Activated T-helper 1 cell treated with Interleukin-2 at 50 U/mL for 16 hours (primary cell): ENCODE measurements at places on chromosomes 5 and 9.

- DNase-seq, result no peak
Measured at GRCh38 chr5:58670582-58670981, 87.7 kb downstream of the RAB3C start.

GRCh38 chr9:30519756-30520155 is 1864.7 kb upstream of the ACO1 start:
- DNase-seq, result no peak

GRCh38 chr5:168527756-168528295 is 1.3 kb upstream of the FBLL1 start:
- DNase-seq, result no peak

DNA sequence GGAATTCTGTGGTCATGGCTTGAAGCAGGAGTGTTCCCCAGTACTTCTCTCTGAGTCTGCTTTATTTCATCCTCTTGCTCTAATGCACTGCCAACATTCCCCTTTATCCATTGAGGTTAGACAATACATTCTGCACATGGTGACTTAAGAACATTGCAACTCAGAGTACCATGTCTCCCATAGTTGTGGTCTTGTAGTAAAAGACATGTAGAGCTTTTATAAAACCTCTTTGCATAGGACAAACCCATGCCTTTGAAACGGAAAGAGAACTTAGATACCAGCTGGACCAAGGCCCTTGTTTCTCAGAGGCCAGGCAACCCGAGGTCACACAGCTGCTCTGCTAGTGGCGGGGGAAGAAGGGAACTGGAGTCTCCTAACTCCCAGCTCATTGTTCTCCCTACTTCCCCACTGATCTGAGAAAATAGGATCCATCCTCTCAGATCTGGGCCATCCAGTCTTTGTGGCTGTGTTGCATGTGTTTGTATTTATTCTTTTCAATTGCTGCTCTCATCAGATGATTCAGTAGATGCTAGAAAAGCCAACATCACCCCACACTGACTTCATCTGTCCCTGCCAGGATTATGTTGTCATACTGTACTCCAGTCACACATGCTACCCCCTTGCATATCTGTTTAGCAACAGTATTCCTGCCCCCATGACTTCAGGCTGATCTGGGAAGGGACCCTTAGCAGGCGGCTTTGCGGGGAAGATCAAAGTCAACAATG is 236.9 kb downstream of the SAXO1 start:
- DNase-seq, result no peak

DNA sequence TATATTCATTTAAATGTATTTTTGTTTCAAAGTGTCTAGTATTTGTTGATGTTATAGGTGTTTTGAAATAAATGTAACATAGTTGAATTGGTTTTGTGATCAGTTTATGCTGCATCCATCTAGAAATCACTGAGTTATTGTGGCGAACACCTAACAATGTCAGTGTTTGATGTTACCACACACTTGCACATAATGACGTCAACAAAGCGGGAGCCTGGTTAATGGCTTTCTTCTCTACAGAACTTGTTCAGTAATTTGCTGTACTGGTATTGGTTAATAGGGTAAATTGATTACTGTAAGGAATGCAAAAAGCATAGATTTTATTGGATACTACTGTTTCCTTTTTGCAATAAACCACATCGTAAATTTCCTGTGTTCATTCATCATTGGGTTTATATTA is 133.0 kb downstream of the ATG10 start:
- DNase-seq, result no peak

- no peak for DNase-seq
Measured at GRCh38 chr9:70607926-70608325, 193.5 kb upstream of the KLF9 start.

DNA sequence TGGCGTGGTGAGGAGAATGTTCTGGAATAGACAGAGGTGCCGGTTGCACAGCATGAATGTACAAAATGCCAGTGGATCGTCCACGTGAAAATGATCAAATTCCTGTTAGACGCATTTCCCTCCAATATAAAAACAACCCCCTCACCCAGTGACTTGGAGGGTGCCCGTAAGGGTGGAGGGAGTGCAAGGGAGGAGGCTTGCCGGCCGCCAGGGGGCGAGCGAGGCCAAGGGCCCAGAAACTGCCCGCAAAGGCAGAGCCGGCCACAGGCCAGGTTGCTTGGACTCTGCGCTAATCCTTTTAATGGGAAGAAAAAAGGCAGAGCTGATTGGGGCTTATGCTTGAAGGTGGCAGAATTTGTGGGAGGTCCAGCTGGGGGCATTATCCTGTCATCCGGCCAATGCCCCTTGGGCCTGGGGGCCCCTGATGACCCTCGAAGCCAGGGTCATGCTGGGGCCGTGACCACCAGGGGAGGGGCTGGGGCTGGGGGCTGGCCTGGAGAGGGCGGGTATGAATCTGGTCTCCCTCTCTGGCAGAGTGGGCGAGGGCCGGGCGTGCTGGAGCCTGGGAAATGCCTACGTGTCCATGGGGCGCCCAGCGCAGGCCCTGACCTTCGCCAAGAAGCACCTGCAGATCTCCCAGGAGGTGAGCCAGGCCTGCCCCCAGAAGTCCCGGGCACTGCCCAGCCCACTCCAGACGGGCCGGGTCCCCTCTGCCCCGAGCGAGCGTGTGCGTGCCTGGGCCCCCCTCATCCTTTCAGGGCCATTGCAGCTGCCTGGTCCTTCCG is 12.0 kb downstream of the GPSM1 start:
- no peak for DNase-seq

DNA sequence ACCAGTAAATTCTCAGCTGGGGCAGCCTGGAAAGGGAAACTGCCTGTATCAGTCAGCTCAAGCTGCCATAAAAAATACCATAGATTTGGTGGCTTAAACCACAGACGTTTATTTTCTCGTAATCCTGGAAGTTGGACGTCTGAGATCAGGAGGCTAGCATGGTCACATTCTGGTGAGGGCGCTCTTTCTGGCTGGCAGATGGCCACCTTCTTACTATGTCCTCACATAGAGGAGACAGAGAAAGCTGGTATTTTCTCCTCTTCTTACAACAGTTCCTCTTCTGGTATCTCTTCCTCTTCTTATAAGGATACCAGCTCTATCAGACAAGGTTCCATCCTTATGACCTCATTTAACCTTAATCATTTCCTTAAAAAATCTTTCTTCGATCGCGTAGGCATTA is 50.5 kb upstream of the RFX3 start:
- no peak for DNase-seq

DNA sequence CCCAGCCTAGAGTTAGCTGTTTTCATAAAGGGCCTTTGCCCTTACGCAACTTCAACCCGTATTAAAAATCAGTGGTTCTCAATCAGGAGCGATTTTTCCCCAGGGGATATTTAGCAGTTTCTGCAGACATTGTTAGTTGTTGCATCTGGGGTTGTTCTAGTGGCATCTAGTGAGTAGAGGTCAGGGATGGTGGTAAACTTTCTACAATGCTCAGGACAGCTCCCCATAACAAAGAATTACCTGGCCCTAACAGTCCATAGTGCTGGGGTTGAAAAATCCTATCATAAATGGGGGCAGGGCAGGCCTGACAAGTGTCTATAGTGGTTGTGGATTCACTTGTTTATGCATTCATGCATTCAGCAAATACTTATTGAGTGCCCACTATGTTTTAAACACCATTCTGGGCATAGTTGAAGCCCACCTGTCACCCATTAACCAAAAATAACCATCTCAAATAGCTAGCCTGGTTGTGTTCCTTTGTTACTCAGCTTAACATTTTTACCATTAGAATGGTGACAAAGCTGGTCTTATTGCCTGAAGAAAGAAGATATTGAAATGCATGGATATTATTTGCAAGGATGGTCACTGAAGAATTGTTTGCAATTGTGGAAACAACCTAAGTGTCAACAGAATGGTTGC is 15.9 kb upstream of the FGF1 start:
- DNase-seq, result no peak

DNA sequence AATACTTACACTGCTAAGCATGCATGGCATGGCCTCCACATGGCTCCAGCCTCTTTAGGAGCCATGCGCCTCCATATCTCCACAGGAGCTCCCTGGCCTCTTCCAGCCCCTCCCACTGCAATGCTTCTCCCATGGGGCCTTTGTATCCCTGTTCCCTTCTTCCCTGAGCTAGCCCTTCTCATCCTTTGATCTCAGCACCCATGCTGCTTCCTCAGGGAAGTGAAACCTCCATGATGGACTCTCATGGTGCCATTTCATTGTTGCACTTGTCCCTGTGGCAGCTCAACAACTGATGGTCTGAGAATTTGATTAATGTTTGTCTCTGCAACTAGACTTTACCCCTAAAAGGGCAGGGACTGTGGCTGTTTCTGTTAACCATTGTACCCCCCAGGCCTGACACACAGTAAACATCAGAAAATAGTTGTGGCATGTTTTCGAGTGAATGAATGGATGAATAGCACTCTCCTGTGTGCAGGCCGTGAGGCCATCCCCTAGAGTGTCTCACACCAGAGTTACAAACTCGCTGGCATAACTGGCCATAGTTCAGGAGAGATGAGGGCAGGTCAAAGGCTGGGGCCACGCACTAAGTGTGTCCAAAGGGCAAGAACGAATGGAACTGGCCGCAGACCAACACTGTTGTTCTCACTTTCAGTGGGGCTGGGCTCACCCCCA is 6.6 kb downstream of the IDNK start:
- no peak for DNase-seq

DNA sequence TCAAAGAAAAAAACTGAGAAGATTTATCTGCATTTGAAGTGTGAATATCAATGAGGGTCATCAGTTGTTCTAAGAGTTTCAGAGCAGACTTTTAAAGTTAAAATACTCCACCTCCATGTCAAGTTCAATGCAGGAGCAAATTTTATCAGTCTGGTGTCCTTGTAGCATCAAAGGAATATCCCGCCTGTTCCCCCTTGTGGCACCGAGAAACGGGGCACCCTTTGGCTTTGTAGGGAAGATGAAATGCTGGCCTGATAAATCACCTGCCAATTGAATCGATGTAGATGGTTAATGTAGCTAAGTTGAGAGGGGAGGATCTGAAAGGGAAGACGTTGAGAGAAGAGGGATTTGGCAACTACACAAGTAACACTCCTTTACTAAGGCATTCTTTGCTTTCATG is 714.5 kb downstream of the EFNA5 start:
- no peak for DNase-seq

DNA sequence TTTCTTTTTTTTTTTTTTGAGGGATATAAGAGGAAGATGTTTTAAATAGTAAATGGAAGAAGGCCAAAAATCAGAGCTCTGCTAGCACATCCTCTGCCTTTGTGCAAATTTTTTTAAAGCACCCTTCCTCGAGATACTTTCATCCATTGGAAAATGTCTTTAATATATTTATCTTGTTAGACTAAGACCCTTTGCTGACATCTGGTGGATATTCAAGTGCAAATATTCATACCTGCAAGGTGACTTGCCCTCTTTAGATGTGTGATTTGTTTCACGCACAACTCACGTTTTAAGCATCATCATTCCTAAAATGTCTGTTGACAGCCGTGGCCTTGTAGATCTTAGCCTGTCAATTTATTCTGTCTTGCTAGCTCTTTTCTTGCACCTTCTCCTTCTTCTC is 258.5 kb downstream of the AGTPBP1 start:
- DNase-seq, result no peak

DNA sequence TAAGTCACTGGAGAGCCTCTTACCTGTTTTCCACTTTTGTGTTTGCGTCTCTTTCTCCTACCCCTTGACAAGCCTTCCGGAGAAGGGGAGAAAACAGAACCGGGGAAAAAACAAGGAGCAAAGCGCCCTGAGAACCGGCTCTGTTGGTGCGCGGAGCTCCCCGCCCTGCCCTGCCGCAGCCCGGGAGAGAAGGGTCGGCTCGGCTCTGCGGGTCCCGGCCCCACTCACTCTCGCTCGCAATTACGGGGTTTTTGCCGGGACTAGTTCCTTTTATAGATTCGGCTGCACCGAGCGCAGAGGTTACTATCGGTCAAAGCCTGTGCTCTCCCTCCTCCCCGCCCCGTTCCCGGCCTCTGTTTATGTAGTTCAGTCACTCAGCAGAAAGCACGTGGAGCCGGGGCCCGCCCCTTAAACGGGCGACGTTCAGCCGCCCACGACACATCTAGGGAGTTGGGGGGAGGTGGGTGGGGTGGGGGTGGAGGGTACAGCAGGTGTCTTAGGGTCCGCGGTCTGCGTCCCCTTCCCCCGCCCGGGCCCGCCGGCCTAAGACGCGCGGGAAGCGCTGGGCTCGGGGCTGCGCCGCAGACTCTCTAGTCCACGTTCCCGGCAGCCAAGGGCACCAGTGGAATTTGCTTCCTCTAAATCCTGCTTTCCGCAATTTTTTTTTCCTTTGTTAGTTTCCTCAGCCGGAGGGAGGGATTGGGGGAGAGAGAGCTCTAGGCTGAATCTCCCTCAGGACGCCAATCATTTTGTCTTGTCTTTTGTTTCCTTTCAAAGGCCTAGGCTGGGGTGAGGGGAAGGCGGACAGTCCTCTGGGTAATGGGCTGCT is at the start of gene ABCA1:
ABCA1 (minus strand) TSS at position 244 of the 829 bp plus-strand sequence. CDS start 24,476 bp downstream, outside the sequence.
- peak; percentile 35 for DNase-seq

DNA sequence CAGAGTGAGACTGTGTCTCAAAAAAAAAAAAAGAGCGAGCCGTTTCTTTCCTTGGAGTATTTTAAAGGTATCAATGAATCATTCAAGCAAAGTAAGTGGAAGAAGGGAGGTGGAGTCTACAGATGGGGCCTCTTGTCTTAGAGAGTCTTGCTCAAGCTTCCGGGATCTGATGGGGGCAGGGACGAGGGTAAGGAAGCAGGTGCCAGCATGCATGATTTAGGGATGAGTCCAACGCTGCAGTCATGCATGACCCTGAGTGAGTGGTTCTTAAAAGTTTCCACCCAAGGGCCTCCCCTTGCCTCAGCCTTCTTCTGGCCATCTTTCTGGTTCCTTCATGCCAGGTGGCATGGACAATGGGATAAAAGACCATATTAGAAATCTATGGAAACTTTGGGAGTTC is 79.6 kb downstream of the MYO10 start:
- no peak for DNase-seq

DNA sequence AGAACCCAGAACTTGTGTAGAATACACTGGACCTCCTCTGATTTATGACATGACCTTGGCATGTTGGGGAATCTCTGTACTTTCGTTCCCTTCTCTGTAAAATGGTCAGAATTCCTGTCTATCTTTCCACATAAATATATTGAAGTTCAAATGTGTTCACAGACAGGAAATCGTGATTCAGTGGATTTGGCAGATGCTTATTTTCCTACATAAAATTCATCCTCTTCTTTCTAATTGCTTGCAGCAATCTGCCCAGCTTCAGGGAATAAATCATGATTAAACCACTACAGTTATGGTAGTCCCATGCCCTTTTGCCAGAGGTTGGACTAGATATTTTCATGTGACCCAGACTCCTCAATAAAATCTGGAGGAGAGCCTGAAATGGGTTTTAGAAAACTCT is 52.1 kb upstream of the ARL15 start:
- DNase-seq, result no peak

DNA sequence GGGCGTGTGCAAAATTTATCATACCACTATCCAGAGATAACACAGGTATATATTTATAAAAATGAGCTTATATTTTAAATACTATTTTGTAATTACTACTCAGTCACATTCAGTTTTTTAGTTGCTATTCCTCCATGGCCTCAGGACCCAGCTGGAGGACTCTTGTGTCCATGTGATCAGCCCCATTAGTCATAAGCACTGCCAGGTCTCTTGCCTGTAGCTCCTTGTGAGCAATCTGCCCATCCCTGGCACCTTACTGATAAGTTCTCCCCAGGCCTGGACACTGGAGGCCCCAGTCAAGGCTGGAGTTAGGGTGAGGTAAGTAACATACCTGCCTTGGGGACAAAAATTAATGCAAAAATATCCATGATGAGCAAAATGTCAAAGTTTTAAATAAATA is 29.5 kb upstream of the ADRB2 start:
- DNase-seq, result no peak
